ENCODE measurements at places on chromosomes 12 and 14.

DNA sequence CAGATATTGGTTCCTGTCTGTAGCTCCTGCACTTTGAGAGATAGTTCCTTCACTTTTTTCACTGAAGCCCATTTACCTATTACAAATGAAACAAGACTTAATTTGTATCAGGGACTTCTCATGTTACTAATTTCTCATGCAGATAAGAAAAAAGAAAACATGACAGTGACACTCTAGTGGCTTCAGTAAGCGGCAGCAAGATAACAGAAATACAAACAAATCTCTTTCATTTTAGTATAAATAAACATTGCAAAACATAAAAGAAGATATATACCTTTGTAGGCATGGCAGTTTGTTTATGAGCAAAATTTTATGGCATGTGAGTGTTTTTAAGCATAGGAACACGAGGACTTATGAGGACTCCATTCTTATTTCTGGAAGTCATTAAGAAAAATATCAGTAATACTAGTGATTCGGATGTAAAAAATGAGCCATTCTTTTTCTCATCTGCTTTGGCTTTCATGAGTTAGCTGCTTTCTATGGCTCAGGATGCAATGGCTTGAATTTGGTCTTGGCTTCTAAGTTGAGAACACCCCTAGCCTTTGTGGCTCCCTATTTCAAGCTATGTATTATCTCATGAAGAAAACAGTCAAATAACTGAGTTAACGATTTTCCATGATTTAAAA is 310.1 kb upstream of the RGS6 start:
- no peak for DNase-seq

GRCh38 chr12:55258303-55258702 is 13.9 kb downstream of the OR6C74 start:
- DNase-seq = no peak

GRCh38 chr14:74134484-74134883 is 49.7 kb downstream of the LIN52 start:
- DNase-seq = no peak

DNA sequence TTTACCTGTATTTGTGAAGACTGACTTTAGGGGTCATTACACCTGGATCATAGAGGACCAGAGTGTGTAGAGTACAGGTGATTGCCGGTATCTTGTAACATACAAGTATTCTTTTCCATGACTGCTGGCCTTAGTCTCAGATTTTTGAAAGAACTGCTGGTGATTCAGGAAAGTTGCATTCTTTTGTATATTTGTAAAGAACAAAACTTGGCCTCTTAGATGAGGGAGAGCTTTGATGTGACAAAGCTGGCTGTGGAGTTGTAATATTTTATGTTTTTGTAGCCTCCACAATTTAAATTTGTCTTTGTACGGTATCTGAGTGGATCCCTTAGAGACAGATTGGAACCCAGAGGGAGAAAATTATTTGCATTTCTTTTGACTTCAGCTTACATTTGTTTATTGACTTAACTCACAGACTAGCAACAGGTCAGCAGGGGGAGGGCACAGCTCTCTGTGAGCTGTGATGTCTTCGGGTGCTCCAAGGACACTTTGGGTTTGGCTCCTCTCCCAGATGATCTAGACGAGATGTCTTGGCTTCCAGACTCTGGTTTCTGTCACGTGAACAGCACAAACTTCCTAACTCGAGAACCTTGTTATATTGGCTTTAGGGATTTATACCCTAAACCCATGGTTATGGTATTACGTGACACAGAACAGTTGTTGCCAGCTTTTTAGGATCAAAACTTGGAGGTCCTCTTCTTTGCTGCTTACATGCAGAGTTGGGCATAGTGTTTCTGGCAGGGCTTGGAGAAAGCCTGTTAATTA is 65.9 kb downstream of the DAAM1 start:
- no peak for DNase-seq

- no peak for DNase-seq
Observed at GRCh38 chr12:130661486-130662255, 54.4 kb downstream of the RIMBP2 start.

- DNase-seq = no peak
Observed at GRCh38 chr14:71212683-71213107, 305.4 kb downstream of the PCNX1 start.
